H1 (cell line): ENCODE measurements at places on chromosomes 16 and 17.

DNA sequence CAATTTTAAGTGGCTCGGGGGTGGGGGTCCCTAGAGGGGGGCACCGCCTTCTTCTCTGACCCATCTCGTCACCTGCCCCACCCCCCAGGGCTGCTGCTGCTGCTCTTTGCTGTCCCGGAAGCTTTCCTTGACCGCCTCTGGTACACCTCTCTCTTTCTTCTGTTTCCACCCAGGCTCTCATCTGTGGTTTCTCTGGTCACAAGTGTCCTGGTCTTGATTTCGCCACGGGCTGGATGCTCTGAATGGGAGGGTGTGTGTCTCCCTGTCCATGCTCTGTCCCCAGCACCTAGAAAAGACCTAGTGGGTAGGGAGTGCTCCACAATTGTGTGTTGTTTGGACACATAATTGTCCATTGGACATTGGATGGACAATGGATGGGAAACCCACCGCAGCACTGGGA is 134.7 kb upstream of the CIBAR2 start:
- no peaks in the 10 kb centered on the region for H3K27me3 ChIP-seq
- no peak for DNase-seq
- H3K4me1 ChIP-seq: peaks cover 2% of the 10 kb centered on the region
- no peaks in the 10 kb centered on the region for H3K36me3 ChIP-seq

DNA sequence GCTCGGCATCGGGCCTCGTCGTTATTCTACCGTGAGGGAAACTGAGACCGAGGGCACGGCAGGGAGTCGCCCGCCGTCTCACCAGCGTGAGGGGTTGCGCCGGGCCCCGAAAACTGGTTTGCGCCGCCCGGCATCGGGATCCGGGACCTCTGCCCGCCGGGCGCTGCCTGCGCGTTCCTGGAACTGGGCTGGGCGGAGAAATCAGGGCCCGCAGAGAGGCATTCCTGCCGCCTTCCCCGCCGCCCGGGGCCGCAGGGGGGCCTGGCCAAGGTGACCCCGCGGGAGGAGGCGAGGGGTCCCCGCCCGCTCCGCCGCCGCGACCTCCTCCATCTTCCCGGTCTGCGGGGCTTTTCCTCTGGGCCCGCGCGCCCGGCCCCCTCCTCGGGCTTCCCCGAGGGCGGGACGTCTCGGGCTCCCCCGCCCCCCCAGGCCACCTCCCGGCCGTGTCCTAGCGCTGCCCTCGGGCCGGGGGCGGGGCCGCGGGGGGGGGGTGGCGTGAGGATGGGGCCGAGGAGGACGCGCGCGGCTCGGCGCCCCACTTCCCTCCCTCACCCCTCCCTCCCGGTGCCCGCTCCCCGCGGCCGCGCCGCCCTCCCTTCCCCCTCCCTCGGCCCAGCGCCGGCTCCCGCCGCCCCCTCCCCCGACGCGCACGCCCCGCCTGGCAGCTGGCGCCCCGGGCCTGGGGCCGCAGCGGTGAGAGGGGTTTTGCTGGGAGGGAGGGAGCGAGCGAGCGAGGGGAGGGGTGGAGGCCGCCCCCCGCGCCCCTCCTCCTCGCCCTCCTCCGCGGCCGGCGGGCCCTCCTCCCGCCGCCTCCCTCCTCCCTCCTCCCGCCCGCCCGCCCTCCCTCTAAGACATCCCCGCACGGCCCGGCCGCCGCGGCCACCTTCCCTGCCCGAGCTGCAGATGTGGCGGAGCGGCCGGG is at the start of gene GLIS2:
GLIS2 (plus strand) TSS at position 882 of the 922 bp plus-strand sequence. CDS start 16,214 bp downstream, outside the sequence.
- H3K36me3 ChIP-seq: no peaks in the 10 kb centered on the region
- peak within 1 kb of the TSS; percentile 65 for H3K4me3 ChIP-seq
- peak; percentile 73 for DNase-seq
- H3K4me1 ChIP-seq: peaks cover 36% of the 10 kb centered on the region

GRCh38 chr16:57987441-57988177 is 12.9 kb downstream of the ZNF319 start:
- no peaks in the 10 kb centered on the region for H3K36me3 ChIP-seq
- peaks cover 22% of the 10 kb centered on the region for H3K27me3 ChIP-seq
- H3K4me1 ChIP-seq: no peaks in the 10 kb centered on the region
- DNase-seq: no peak
- H3K4me3 ChIP-seq: no peak overlapping the region

GRCh38 chr16:3767333-3767986 is 50.1 kb upstream of the TRAP1 start:
- no peaks in the 10 kb centered on the region for H3K27me3 ChIP-seq
- DNase-seq: no peak
- H3K36me3 ChIP-seq: peaks cover 60% of the 10 kb centered on the region
- H3K4me1 ChIP-seq: no peaks in the 10 kb centered on the region
- H3K4me3 ChIP-seq: no peak overlapping the region

GRCh38 chr17:62644487-62645173 is 17.2 kb downstream of the MRC2 start:
- H3K36me3 ChIP-seq: no peaks in the 10 kb centered on the region
- H3K27ac ChIP-seq: no peak overlapping the region
- DNase-seq: no peak
- no peaks in the 10 kb centered on the region for H3K27me3 ChIP-seq
- H3K4me1 ChIP-seq: no peaks in the 10 kb centered on the region

- no peaks in the 10 kb centered on the region for H3K4me1 ChIP-seq
- no peaks in the 10 kb centered on the region for H3K27me3 ChIP-seq
- no peak for DNase-seq
- no peaks in the 10 kb centered on the region for H3K36me3 ChIP-seq
Measured at GRCh38 chr17:40926341-40926740, 11.1 kb downstream of the KRT23 start.

DNA sequence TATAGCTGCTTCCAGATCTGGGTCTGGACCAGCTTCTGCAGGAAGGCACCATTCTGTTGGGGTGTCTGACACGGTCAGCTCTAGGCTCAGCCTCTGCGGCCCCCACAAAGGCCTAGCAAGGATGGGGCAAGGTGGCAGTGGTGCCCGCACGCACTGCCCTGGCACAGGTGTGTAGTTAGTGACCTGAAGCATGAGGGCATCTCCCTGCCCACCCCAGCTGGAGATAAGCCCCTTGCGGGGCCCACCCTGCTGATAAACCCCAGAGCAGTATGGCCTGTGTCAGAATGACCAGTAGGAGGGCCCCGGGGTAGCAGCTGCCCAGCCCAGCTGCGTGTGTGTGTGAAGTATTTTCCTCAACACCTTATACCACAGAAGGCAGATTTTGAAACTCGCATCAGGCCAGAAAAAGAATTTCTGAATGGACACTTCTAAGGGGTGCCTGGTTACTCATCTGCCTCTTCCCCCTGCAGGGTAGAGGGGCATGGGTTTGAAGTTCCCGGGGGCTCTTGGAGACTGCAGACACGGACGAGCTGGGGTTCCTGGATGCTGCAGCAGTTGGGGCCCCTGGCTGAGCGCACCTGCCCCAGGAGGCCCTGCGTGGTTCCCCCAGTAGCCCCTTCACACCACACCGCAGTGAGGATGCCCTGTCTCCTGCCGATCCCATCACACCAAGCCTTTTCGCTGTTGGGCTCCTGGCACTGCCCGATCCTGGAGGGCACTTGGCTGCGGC is 4.5 kb downstream of the ARHGDIA start:
- no peak overlapping the region; the same call in 1 of the 2 replicates for H3K27ac ChIP-seq
- no peak for DNase-seq
- no peak overlapping the region for H3K4me3 ChIP-seq
- H3K4me1 ChIP-seq: peaks cover 26% of the 10 kb centered on the region
- no peaks in the 10 kb centered on the region for H3K27me3 ChIP-seq

- no peak overlapping the region for H3K27ac ChIP-seq
- no peaks in the 10 kb centered on the region for H3K27me3 ChIP-seq
- no peaks in the 10 kb centered on the region for H3K36me3 ChIP-seq
Measured at GRCh38 chr16:12589676-12590075, 214.0 kb downstream of the CPPED1 start.

- H3K36me3 ChIP-seq: no peaks in the 10 kb centered on the region
- no peak for DNase-seq
- H3K4me1 ChIP-seq: peaks cover 2% of the 10 kb centered on the region; the same call in 1 of the 2 replicates
- H3K27me3 ChIP-seq: no peaks in the 10 kb centered on the region
Measured at GRCh38 chr16:23420011-23420410, 33.0 kb downstream of the COG7 start.

GRCh38 chr16:88685156-88686061 is 898 bp downstream of the SNAI3 start:
- H3K4me1 ChIP-seq: peaks cover 7% of the 10 kb centered on the region
- no peaks in the 10 kb centered on the region for H3K36me3 ChIP-seq
- peak overlapping the region; percentile 69 for H3K4me3 ChIP-seq
- no peak overlapping the region for H3K27ac ChIP-seq

DNA sequence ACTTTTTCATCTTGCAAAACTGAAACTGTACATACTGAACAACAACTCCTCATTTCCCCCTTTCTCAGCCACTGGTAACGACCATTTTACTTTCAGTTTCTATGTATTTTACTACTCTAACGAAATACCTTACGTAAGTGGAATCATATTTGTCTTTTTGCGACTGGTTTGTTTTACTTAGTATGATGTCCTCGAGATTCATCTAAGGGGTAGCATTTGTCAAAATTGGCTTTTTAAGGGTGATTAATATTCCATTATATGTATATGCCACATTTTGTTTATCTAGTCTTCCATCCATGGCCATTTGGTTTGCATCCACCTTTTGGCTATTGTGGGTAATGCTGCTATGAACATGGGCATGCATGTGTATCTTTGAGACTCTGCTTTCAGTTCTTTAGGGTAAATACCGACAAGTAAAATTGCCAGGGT is 10.4 kb downstream of the KPNB1 start:
- H3K27me3 ChIP-seq: no peaks in the 10 kb centered on the region
- DNase-seq: no peak
- H3K36me3 ChIP-seq: peaks cover 61% of the 10 kb centered on the region

DNA sequence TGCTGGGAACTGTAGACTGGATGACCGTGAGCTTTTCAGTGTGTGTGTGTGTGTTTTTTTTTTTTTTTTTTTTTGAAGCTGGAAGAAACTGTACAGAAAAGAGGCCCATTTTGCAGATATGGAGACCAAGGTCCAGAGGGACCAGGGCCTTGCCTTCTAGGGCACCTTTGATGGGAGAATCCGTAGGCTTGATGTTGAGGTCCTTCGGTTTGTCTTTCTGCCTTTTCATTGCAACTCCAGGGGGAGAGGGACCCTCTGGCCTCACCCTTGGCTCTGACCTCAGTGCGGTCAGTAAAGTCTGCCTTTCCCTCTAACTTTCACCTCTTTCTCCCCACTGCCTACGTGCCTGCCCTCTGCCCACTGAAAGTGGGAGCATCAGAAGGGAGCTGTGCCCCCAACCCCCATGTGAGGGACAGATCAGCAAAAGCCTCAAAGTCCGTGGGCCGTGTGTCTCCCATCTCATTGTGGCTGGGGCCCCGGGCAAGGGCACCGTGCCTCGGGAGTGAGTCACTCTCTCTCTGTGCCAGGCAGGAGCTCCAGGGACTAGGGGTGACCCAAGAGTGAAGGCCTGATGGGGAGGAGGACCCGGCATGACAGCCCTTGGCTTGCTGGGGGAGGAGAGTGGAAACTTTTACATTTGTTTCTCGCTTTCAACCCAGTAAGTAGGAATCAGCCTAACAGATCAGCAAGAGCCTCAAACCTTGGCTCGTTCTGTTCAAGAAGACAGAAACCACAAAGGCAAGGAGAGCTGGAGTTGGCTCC is 123.6 kb downstream of the CMIP start:
- H3K4me3 ChIP-seq: no peak overlapping the region
- DNase-seq: no peak
- H3K27ac ChIP-seq: no peak overlapping the region

- H3K27ac ChIP-seq: no peak overlapping the region
- DNase-seq: no peak
- H3K4me3 ChIP-seq: no peak overlapping the region
- H3K36me3 ChIP-seq: no peaks in the 10 kb centered on the region
- no peaks in the 10 kb centered on the region for H3K27me3 ChIP-seq
Measured at GRCh38 chr16:52496051-52496876, 50.7 kb downstream of the TOX3 start.

GRCh38 chr16:84730406-84731106 is 30.8 kb downstream of the USP10 start:
- H3K27me3 ChIP-seq: no peaks in the 10 kb centered on the region
- H3K4me1 ChIP-seq: peaks cover 22% of the 10 kb centered on the region
- H3K27ac ChIP-seq: no peak overlapping the region
- H3K36me3 ChIP-seq: no peaks in the 10 kb centered on the region
- no peak overlapping the region for H3K4me3 ChIP-seq

DNA sequence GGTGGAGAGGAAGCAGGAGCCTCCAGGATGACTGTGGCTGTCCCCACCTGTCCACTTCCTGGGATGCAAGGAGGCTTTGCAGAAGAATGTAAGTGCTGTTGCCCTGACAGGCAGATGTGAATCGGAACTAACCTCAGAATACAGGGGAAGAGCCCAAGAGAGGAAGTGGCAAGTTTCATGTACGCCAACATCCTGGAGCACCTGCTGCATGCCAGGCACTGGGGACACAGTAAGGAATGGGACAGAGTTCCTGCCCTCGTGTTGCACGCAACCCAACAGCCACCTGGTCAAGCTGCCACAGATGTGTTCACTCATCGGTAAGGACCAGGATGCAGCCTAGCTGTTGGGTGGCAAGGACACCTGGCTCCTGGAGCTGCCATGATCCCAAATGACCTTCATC is 98.6 kb upstream of the RPL38 start:
- H3K27ac ChIP-seq: no peak overlapping the region
- no peaks in the 10 kb centered on the region for H3K4me1 ChIP-seq
- no peak for DNase-seq
- no peaks in the 10 kb centered on the region for H3K36me3 ChIP-seq

DNA sequence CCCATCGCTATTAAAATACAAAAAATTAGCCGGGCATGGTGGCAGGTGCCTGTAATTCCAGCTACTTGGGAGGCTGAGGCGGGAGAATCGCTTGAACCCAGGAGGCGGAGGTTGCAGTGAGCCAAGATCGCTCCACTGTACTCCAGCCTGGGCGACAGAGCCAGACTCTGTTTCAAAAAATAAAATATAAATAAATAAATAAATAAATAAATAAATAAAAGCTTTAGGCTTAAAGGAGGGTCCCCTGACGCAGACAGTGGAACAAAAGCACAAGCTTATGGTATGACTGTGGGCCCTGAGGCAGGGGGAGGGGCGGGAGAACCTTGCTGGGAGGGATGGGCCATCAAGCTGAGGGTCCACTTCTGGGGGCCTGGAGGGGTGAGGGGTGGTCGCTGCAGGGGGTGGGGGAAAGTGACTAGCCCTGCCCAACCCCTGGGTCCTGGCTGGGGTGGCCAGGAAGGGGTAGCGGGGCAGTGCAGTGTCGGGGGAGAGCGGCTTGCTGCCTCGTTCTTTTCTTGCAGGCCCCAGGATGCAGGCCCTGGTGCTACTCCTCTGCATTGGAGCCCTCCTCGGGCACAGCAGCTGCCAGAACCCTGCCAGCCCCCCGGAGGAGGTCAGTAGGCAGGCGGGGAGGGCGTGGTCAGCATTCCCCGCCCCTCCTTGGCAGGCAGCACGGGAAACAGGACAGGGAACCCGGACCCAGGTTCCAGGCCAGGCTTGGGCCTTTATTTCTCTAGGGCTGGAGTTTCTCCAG is 4.7 kb downstream of the SERPINF1 start:
- H3K27ac ChIP-seq: no peak overlapping the region
- H3K4me3 ChIP-seq: no peak overlapping the region
